Myocyte (in vitro differentiated cells): ENCODE measurements at places on chromosomes 5 and 9. TPM values are rescaled to one million over a fixed set of nuclear protein-coding genes. Genes with fewer than 3 reads are reported as not detected.

The SPOCK1 gene
- 9.5 and 9.7 TPM in 2 replicates for total RNA-seq

The ZNF608 gene
- 41.1 and 43.9 TPM in 2 replicates for total RNA-seq

The TRIM32 gene
- total RNA-seq, result 17.4 and 17.8 TPM in 2 replicates

The PLAC8L1 gene
- 0.88 TPM in 1 of 2 replicates, not detected in the other for total RNA-seq

The LRRC70 gene
- total RNA-seq, result 0.19 TPM in 1 of 2 replicates, not detected in the other

The OR1J4 gene
- total RNA-seq, result not detected in 2 replicates

The CMYA5 gene
- 0.47 and 0.56 TPM in 2 replicates for total RNA-seq

The TMEM174 gene
- not detected in 2 replicates for total RNA-seq

The GLDC gene
- total RNA-seq, result 0.26 and 0.62 TPM in 2 replicates

The IER5L gene
- 27.9 and 38.4 TPM in 2 replicates for total RNA-seq

The PIP5K1B gene
- total RNA-seq, result 0.21 and 0.37 TPM in 2 replicates

The MYORG gene
- total RNA-seq, result 2.6 and 7.6 TPM in 2 replicates

The PGM5 gene
- total RNA-seq, result 1.2 and 2.2 TPM in 2 replicates

The SYK gene
- not detected in 2 replicates for total RNA-seq

The PCDHB16 gene
- 13.5 and 14.7 TPM in 2 replicates for total RNA-seq

The CFAP90 gene
- total RNA-seq, result not detected in 2 replicates

The IL7R gene
- 0.29 and 2.9 TPM in 2 replicates for total RNA-seq

The FAM221B gene
- total RNA-seq, result not detected in 2 replicates

The OR1Q1 gene
- total RNA-seq, result not detected in 2 replicates

The OR13C8 gene
- total RNA-seq, result not detected in 2 replicates

The GLRA1 gene
- total RNA-seq, result not detected in 2 replicates

The INSYN2B gene
- 0.24 and 0.26 TPM in 2 replicates for total RNA-seq

The CCL27 gene
- total RNA-seq, result not detected in 2 replicates

The FBP2 gene
- 0.32 TPM in 1 of 2 replicates, not detected in the other for total RNA-seq

The PCDHGA7 gene
- 1.1 and 2.3 TPM in 2 replicates for total RNA-seq

The CSF2 gene
- total RNA-seq, result not detected in 2 replicates

The CAVIN4 gene
- total RNA-seq, result 205 and 311 TPM in 2 replicates

The GBA2 gene
- total RNA-seq, result 31.9 and 34.4 TPM in 2 replicates

The HSPB3 gene
- 270 and 498 TPM in 2 replicates for total RNA-seq
